ENCODE measurements at places on chromosomes 2 and 18.

GRCh38 chr2:44244135-44244871, 31.0 kb upstream of the SLC3A1 start:
- DNase-seq, result peak; percentile 9

- no peak for DNase-seq
Observed at GRCh38 chr18:62518460-62519375, 4.1 kb upstream of the ZCCHC2 start.

- DNase-seq, result no peak
Observed at GRCh38 chr18:7456376-7456775, 110.7 kb upstream of the PTPRM start.

- no peak for DNase-seq
Observed at GRCh38 chr18:23588836-23589560, 2.7 kb upstream of the NPC1 start.

DNA sequence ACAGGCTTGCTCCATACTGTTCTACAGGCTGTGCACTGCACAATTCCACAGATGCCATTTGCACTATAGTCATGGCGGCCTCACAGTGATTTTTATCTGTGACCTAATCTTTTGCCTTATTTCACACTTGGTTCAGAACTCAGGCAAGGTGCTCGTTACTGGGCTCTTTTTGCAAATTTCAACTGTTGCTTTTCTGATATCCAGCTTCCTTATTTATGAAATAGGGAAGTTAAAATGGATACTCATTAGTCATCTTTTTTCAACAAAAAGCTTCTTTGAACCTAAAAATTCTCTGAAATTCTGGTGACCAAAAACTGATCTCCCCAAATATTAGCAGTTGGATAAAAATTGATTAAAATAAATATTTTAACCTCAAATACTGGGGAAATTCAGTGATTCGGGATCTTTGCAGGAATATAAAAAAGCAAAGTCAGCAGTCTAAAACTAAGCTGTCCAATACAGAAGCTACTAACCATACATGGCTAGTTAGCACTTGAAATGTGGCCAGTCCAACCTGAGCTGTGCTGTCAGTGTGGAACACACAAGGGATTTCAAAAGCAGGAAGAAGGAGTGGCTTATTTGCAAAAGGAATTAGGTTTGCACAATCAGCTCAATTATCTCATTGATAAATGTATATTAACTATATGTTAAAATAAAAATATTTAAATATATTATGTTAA, 134.4 kb downstream of the COL4A4 start:
- no peak for DNase-seq

GRCh38 chr2:64177315-64177714, 33.1 kb upstream of the PELI1 start:
- no peak for DNase-seq

GRCh38 chr2:231385429-231385828, 10.1 kb upstream of the B3GNT7 start:
- no peak for DNase-seq

- DNase-seq, result no peak
Observed at GRCh38 chr18:37393945-37394609, 171.5 kb downstream of the CELF4 start.

- DNase-seq, result peak; percentile 15
Observed at GRCh38 chr2:43224571-43225092, 1.8 kb downstream of the ZFP36L2 start.

DNA sequence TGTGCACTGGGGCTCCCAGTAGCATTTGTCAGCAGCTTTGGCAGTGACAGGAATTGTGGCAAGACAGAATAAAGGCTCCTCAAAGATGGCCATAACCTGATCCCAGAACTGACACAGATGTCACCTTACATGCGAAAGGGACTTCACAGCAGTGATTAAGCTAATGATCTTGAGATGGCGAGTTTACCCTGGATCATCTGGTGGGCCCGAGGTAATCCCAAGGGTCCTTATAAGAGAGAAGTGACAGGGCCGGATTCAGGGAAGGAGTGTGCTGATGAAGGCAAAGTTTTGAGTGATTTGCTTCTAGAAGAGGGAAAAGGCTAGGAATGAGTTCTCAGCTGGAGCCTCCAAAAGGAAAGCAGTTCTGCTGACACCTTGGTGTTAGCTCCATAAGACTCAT, 333.9 kb downstream of the LPIN1 start:
- no peak for DNase-seq

GRCh38 chr2:25743132-25743830, 69.9 kb upstream of the DTNB start:
- no peak for DNase-seq

- no peak for DNase-seq
Observed at GRCh38 chr18:58618822-58619595, 9.9 kb downstream of the ALPK2 start.

- no peak for DNase-seq
Observed at GRCh38 chr2:108594132-108594981, 60.1 kb downstream of the LIMS1 start.

Data from activated T-helper 1 cell treated with anti-CD3 and anti-CD28 coated beads, Interleukin-2, amount 50 U/mL, for 16 hours (primary cell).